IMR-90 (cell line): ENCODE measurements at places on chromosomes 4 and X. TPM values are rescaled to one million over a fixed set of nuclear protein-coding genes. Genes with fewer than 3 reads are reported as not detected.

PAGE5 gene
- total RNA-seq: not detected in 2 replicates

CPZ gene
- total RNA-seq: 0.56 and 0.90 TPM in 2 replicates

CTAG1B gene
- not detected in 2 replicates for total RNA-seq

FRMPD3 gene
- total RNA-seq: under 0.01 TPM in 2 replicates

SHROOM2 gene
- 8.1 TPM in 2 replicates for total RNA-seq

CFP gene
- under 0.01 TPM in 2 replicates for total RNA-seq

DNA sequence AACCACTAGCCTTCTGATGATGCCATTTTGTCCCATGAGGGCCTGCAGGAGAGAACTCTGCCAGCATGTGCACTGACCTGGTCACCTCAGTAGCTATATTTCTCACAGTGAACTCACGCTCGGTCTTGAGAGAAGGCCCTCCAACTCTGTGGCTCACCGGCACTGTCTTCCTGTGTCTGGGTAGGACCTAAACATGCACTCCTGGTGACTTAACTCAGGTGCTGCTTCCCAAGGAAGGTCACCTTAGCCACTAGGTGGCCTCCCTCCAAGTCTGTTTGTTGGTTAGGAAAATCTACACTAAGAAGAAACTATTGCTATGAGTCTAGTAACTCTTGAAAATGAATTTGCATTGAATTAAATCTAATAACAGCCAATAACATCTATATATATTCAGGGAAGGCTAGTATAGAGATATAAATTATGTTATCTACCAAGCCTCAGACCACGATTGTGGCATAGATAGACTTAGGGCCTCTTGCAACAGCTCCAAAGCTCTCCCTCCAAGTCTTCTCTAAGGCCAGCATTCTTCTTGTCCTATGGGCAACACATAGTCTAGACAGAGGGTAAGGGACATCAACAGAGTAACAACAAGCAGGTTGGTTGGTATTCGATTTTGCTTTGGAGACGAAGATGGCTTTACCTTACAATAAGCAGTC lies 24.7 kb downstream of the TLR10 start:
- no peak overlapping the region for H3K4me3 ChIP-seq
- H3K27ac ChIP-seq: no peak overlapping the region
- no peaks in the 10 kb centered on the region for H3K27me3 ChIP-seq
- H3K4me1 ChIP-seq: peaks cover 4% of the 10 kb centered on the region

GRCh38 chrX:26649534-26649933 lies 433.6 kb downstream of the MAGEB5 start:
- DNase-seq: peak; percentile 27
- H3K36me3 ChIP-seq: no peaks in the 10 kb centered on the region
- no peak overlapping the region for H3K27ac ChIP-seq
- H3K4me3 ChIP-seq: no peak overlapping the region
- no peaks in the 10 kb centered on the region for H3K27me3 ChIP-seq

GRCh38 chrX:153406903-153407302 lies 4.4 kb upstream of the ZFP92 start:
- H3K27me3 ChIP-seq: peaks cover 6% of the 10 kb centered on the region; the same call in 1 of the 2 replicates
- H3K36me3 ChIP-seq: no peaks in the 10 kb centered on the region
- no peak for DNase-seq
- no peak overlapping the region for H3K27ac ChIP-seq

DNA sequence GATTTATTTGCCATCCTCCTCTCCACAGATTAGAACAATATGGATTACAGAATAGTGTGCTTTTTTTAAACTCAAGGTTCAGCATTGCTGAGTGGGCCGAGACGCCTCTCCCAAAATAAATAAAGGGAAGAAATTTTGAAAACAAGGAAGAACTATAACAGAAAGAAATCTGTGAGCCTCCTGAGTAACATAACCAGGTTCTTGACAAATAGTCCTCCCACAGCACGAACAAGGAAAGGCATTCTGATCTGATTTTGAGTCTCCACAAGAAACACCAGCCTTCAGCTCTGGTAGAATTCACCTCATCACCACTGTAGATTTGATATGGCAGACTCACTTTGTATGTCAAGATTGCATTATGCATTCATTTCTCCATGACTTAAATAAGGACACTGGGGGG lies 173.6 kb downstream of the HHIP start:
- no peak overlapping the region for H3K4me3 ChIP-seq
- no peak for DNase-seq
- H3K27me3 ChIP-seq: no peaks in the 10 kb centered on the region

DNA sequence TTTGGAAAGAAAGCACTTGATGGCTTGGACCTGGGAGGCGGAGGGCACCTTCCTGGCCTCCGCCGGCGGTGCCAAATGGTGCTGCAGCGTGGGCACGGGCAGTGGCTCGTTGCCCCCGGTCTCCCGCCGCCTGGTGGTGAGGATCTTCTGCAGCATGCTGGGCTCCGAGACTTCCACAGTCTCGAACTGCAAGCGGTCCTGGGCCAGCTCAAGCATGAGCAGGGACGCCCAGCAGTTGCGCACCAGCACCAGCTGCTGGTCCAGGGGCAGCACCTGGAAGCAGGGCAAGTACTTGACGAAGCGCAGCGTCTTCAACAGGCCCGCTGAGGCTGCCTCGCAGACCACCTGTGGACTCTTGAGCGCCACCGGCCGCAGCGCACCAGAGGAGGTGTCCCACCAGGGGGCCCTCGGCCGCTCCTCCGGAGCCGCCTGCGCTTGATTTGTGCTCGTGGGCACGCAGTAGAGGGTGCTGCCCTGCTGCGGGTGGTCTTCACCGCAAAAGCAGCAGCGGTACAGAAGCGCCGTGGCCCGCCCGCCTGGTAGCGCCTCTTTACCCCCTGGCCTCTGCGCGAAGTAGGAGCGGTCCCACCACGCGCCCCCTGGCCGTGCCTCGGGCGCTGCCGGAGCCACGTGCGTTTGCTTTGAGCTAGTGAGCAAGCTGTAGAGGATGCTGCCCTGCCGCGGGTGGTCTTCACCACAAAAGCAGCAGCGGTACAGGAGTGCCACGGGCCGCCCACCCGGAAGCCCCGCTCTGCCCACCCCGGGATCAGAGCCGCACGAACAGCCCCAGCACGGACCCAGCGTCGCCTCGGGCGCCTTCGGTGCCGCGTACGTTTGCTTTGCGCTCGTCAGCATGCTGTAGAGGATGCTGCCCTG lies 689 bp downstream of the NR0B1 start:
- no peak overlapping the region for H3K4me3 ChIP-seq
- no peak overlapping the region for H3K27ac ChIP-seq
- no peak for DNase-seq
- no peaks in the 10 kb centered on the region for H3K36me3 ChIP-seq
- no peaks in the 10 kb centered on the region for H3K4me1 ChIP-seq

GRCh38 chrX:119089619-119090018 lies 16.8 kb downstream of the CT47C1 start:
- no peaks in the 10 kb centered on the region for H3K4me1 ChIP-seq
- DNase-seq: no peak
- H3K4me3 ChIP-seq: no peak overlapping the region
- no peak overlapping the region for H3K27ac ChIP-seq
- H3K27me3 ChIP-seq: peaks cover 12% of the 10 kb centered on the region

GRCh38 chr4:26942871-26943270 lies 82.2 kb downstream of the STIM2 start:
- no peak overlapping the region for H3K4me3 ChIP-seq
- H3K4me1 ChIP-seq: no peaks in the 10 kb centered on the region
- no peaks in the 10 kb centered on the region for H3K27me3 ChIP-seq

- no peak overlapping the region for H3K27ac ChIP-seq
- H3K4me1 ChIP-seq: no peaks in the 10 kb centered on the region
- no peaks in the 10 kb centered on the region for H3K36me3 ChIP-seq
- no peak overlapping the region for H3K4me3 ChIP-seq
- DNase-seq: no peak
- no peaks in the 10 kb centered on the region for H3K27me3 ChIP-seq
Measured at GRCh38 chr4:33381816-33382215, 2661.6 kb downstream of the PCDH7 start.

DNA sequence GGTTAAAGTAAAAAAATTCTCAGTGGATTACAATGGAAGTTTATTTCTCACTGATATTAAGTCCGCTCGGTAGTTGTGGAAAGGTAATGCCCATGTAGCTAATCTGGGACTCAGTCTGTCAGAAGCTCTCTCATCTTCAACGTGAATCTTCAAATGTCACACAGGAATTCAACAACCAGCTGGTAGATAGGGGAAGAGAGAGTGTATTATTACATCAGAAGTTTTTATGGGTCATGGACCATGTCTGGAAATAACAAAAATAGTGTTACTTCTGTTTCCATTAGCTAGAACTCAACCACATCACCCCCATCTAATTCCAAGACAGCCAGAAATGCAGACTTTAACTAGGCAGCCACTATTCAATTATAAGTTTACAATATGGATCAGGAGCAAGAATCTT lies 506.1 kb upstream of the HTR2C start:
- H3K4me1 ChIP-seq: no peaks in the 10 kb centered on the region
- H3K36me3 ChIP-seq: no peaks in the 10 kb centered on the region
- no peaks in the 10 kb centered on the region for H3K27me3 ChIP-seq
- H3K27ac ChIP-seq: no peak overlapping the region

DNA sequence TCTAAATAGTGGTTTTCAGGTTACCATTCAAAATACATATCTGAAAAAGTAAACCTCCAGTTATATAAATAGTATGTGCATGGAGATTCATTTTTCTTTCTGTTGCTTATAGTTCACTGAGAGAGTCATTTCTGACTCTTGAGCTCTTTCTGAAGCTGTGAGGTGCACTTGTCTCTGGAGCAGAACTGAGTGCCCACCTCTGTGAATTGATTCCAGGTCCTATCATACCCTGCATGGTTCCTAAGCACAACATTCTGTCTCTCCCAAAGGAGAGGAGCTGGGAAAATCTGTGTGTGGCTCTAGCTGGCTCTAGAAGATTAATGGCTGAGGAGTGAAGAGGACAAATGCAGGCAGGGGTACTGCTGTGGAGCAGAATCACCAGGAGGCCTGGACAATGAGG lies 161.6 kb upstream of the HCCS start:
- H3K4me1 ChIP-seq: peaks cover 6% of the 10 kb centered on the region
- H3K27me3 ChIP-seq: no peaks in the 10 kb centered on the region
- no peaks in the 10 kb centered on the region for H3K36me3 ChIP-seq
- no peak overlapping the region for H3K4me3 ChIP-seq
- no peak for DNase-seq
- H3K27ac ChIP-seq: no peak overlapping the region

DNA sequence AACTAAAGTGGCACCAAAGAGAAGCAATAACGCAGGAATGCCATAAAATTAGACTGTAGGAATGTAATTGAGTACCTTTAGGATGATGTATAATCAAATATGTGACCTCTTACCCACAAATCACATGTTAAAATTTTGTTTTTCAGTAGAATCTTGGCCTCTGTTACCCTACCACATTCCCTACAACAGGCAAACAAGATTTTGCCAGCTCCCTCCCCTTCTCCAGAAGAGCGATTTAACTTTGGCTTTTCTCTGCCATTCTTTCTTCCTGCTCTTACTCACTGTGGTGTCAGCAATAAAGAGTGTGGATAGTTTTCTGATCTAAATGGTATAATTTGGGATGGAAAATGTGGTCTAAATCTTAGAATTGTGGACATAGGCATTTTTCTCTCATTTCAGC lies 57.2 kb downstream of the TRIM2 start:
- no peak for DNase-seq
- no peak overlapping the region for H3K27ac ChIP-seq
- H3K27me3 ChIP-seq: no peaks in the 10 kb centered on the region
- H3K4me1 ChIP-seq: peaks cover 5% of the 10 kb centered on the region

DNA sequence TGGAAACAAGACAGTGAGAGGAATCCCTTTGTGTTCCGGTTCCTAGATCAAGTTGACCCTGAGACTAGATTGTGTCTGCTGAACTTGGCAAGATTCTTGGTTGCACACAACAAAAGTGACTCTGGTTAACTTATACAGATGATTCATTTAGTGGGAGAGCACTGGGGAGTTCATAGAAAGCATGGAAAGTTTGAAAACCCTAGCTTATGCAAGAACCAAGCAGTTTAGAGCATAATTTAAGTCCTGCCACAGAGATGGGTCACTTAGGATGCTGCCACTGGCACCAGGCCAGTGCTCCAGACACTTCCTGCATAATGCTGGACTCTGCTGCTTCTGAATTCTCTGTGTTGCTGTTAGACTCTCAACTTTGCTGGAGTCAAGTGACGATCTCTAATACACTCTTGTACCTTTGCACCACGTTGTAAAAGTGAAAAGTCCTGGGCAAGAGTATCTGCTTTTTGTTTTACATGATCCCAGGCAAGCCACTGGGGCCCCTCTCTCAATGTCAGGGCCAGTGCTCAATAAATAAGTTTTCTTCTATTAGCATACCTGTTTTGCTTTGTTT lies 12.7 kb upstream of the DCUN1D4 start:
- DNase-seq: peak; percentile 6
- H3K27me3 ChIP-seq: no peaks in the 10 kb centered on the region; the same call in none of the 2 replicates
- H3K27ac ChIP-seq: no peak overlapping the region
- H3K4me3 ChIP-seq: no peak overlapping the region
- no peaks in the 10 kb centered on the region; the same call in 1 of the 2 replicates for H3K4me1 ChIP-seq

DNA sequence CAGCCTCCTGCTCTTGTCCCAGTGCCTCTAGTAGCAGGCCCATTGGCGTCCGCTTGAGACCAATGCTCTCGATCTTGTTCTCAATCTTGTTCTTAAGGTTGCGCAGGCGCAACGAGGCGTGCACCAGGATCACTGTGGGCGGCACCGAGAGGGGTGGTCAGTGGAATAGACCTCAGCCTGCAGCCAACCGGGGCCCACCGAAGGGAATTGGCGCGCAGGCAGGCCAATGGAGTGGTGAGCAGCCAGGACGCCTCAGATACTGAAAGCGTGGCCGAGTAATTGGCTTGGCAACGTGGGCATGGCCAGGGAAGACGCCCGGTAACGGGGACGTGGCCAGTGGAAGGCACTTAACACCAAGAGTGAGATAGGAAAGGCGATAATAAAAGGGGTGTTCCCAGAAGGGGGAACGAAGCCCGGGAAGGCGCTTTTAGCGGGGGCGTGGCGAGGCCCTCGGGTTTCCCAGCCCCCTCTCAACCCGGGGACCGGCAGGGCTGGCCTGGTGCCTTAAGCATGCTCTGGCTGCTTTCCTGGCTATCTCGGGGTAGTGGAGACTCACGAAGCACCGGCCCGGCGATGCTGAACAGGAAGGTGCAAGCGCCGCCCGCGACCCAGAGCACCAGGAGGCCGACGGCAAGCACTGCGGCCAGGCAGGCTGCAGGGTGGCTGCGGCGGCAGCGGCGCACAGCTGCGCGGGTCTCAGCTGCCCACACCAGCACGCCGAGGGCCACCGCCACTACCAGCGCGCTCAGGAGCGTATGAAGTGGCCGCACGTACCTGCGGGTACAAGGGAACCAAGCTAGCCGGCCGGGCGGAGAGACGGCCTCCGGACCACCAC lies 1.7 kb downstream of the PRAF2 start:
- peak overlapping the region; percentile 85 for H3K4me3 ChIP-seq
- no peaks in the 10 kb centered on the region for H3K27me3 ChIP-seq
- no peak overlapping the region; the same call in 1 of the 2 replicates for H3K27ac ChIP-seq
- peak; percentile 67 for DNase-seq
- peaks cover 13% of the 10 kb centered on the region for H3K36me3 ChIP-seq

DNA sequence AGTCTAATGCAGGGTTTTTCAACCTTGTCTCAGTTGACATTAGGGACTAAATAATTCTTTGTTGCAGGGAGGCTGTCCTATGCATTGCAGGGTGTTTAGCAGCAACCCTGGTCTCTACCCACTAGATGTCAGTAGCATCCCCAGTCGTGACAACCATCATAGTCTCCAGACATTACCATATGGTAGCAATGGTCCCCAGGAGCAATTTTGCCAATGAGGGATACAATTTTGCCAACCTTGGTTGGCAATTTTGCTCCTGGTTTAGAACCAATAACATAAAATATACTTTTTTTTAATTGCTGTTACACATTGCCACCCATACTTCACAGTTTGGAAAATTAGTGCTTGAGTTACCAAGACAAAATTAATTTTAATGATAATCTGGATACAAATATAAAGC lies 6.0 kb downstream of the EREG start:
- H3K27ac ChIP-seq: no peak overlapping the region
- H3K36me3 ChIP-seq: no peaks in the 10 kb centered on the region; the same call in 1 of the 2 replicates
- H3K27me3 ChIP-seq: no peaks in the 10 kb centered on the region

- H3K27me3 ChIP-seq: no peaks in the 10 kb centered on the region
- H3K4me1 ChIP-seq: no peaks in the 10 kb centered on the region
- H3K4me3 ChIP-seq: no peak overlapping the region
- H3K27ac ChIP-seq: no peak overlapping the region
Measured at GRCh38 chrX:11597479-11597878, 68.2 kb downstream of the ARHGAP6 start.
